ENCODE measurements at places on chromosomes 3 and 15. TPM values are rescaled to one million over a fixed set of nuclear protein-coding genes. Genes with fewer than 3 reads are reported as not detected.

PLSCR2 gene
- not detected for total RNA-seq

SLC28A1 gene
- total RNA-seq = not detected

PPCDC gene
- total RNA-seq = 12.0 TPM

CCDC71 gene
- 25.3 TPM for total RNA-seq

CIP2A gene
- 24.9 TPM for total RNA-seq

MKRN3 gene
- total RNA-seq = not detected

SLC28A2 gene
- total RNA-seq = not detected

CHRNA3 gene
- 2.1 TPM for total RNA-seq

APBA2 gene
- total RNA-seq = 24.6 TPM

SCAANT1 gene
- total RNA-seq = not detected

MAPK6 gene
- total RNA-seq = 48.2 TPM

GOLGA6L24 gene
- total RNA-seq = not detected

EPHB1 gene
- total RNA-seq = not detected

GP5 gene
- not detected for total RNA-seq

CFAP20DC gene
- total RNA-seq = 5.7 TPM

Data from SK-MEL-5 (cell line).